HepG2 (cell line): ENCODE measurements at places on chromosomes 5 and 9. TPM values are rescaled to one million over a fixed set of nuclear protein-coding genes. Genes with fewer than 3 reads are reported as not detected.

The GMCL2 gene
- polyA plus RNA-seq: 0.03 TPM in 1 of 2 replicates, not detected in the other

DNA sequence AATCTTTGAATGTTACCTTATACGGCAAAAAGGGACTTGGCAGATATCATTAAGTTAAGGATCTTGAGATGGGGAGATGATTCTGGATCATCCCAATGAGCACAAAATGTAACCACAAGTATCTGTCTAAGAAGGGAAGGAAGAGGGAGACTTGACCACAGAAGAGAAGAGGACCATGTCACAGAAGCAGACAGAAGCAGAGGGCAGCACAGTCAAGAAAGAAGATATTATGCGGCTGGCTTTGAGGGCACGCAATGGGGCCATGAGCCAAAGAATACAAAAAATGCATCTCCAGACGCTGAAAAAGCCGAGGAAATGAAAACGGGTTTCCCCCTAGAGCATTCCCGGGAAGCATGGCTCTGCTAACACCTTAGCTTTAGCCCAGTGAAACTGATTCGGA, 225.3 kb downstream of the NR2F1-AS1 start:
- DNase-seq: no peak

GRCh38 chr9:89600831-89601230, 4.0 kb upstream of the GADD45G start:
- DNase-seq: no peak

- DNase-seq: no peak
These were observed 11.7 kb downstream of the SPDL1 start for GRCh38 chr5:169595172-169595820.

The FBLL1 gene
- 0.17 and 0.34 TPM in 2 replicates for polyA plus RNA-seq

- no peak for DNase-seq
These were observed 119.8 kb downstream of the PRDM6 start for GRCh38 chr5:123208668-123209501.

DNA sequence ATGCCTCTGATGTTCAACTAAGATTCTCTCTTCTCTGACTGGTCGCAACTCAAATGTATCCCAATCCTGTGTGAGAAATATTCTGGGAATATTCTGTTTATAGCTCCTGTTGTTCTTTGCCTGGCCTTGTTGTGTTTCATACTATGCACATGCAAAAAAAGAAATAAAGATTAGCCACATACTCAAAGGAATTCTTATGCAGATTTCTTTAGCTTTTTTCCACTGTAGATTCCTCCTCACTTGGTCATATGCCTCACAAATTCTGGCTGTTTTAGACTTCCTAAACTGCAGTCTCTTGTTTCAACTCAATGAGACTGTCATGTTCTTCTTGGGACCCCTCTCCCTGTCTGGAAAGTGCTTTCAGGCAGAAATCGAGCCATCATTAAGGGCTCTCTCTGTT, 217.5 kb upstream of the SH3GL2 start:
- no peak for DNase-seq

The GTF2H2C gene
- 24.7 and 29.7 TPM in 2 replicates for polyA plus RNA-seq

GRCh38 chr5:82319192-82319591, 41.0 kb upstream of the RPS23 start:
- no peak for DNase-seq

- DNase-seq: no peak
These were observed 180.4 kb downstream of the SEMA5A start for GRCh38 chr5:9365512-9365911.

DNA sequence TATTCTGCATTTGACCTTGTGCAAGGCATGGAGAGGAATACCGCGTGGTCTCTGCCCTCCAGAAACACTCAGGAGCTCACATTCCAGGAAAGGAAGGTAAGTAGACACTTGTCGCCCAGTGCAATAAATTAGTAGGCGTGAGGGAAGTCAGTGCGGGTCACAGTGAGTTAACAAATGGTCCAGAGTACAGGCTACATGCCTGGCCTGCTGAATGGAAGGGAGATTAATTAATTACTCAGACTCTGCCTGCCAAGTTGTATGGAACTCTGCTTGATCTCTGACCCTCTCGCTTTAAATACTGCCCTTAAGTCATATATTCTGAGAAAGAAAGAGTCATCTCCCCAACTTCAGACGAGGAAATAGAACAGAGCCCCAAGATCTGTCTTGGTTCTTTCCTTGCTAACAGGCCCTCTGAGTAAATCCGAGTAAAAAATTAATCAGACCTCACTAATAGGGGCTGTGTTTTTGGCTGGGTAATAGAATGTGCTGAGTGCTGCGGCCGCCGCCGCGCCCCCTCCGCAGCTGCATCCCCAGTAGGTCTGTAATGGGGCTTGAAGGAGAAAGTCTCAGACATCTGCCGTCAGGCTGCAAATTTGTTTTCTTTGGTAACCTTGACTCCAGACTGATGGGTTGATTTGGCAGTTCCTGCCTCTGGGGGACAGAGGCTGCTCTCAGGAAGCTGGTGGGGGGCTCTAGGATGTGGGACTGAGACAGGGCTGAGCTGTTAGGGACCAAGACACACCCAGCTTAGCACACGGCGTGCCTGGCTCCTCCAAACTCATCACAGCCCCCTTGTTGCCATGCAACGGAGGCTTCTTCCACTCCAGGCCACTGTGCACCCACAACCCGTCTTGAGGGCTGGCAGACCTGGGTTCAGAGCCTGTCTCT, 144.4 kb downstream of the NSG2 start:
- DNase-seq: no peak

DNA sequence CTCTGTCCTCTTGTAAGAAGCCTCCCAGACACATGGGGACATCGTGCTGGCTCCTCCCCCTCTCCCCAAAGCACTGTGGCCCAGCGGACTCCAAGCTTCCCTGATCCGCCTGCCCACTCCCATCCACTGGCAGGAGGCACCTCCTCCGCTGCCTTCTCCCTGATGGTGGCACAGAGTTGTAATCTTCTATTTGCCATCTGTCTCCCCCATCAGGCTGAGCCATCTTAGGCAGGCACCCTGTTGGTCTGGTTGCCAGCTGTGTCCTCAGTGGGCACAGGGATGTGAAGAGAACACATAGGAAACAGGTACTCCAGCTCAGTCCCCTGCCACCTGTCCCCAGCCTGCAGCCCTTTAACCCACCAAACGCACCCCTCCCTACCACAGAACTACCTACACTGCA, 5.4 kb upstream of the ZDHHC12 start:
- no peak for DNase-seq

The PHF24 gene
- polyA plus RNA-seq: 0.05 TPM in 1 of 2 replicates, not detected in the other

The PDE6A gene
- 0.01 TPM in 2 replicates for polyA plus RNA-seq

The FOXD4L4 gene
- polyA plus RNA-seq: 0.10 and 0.15 TPM in 2 replicates

GRCh38 chr5:5521029-5521428, 98.6 kb downstream of the ICE1 start:
- DNase-seq: no peak

The IRX2 gene
- not detected in 2 replicates for polyA plus RNA-seq

- peak; percentile 28 for DNase-seq
These were observed 10.0 kb upstream of the AGPAT2 start for GRCh38 chr9:136697146-136697820.

DNA sequence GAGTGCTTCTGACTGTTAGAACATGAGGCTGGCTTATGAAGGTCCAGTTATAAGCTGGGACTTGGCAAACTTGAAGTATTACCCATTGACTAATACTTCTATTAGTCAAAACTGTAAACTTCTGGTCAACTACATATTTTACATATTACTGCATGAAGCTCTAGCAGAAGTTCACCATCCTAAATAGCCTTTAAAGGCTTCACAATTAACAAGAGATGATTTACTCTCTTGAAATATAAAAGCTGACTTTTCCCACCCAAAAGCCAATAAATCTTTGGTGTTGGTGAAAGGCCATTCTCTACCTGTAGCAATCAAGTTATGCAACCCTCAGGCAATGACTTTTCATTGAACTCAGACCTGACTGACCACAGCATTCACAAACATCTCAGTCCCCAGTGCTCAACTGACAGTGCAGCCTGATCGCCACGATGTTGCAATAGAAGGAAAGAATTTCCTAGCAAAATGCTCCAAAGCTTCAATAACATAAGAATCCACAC, 345.6 kb downstream of the EBF1 start:
- DNase-seq: no peak

- DNase-seq: no peak
These were observed 11.3 kb upstream of the LHX2 start for GRCh38 chr9:124000161-124000783.

DNA sequence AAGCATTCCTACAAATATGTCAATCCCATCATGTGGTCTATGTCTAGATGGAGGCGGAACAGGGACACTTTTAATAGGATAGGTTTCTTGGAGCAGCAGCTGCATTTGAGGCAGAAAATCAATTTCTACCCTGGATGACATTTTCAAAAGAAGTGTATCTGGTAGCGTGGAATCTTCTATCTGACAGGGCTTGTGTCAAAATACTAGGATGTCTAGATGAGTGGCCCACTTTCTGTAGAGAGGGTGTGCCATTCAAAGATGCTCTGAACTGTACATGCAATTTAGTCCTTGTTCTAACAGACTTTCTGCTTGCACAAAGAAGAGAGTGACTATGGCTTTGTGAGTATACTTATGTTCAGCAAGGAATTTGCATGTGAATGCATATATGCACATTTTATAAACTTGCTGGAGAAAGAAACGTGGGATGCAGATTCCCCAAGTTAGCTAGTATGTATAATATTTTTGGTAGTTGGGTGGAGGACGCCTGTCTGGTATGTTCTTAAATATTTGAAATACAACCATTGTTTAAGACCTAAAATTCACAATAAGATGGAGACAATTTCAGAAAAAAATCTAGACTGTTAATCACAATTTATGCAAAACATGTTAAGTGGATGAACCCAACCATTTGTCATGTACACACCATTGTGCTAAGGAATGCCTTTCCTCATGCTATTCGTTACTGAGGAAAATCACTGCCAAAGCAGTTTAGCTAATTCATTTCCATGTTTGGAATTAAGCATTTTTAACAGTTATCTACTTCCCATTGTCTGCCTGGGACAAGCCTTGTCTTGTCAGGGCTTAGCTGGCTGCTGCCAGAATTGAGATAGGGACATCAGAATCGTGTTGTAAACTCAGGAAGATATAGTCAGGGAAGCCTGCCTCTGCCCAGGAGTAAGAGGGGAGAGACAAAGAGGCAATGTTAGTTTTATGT, 129.1 kb upstream of the MEF2C start:
- no peak for DNase-seq

GRCh38 chr5:40578501-40579451, 100.9 kb upstream of the PTGER4 start:
- no peak for DNase-seq

GRCh38 chr9:121156263-121156731, 45.4 kb downstream of the RAB14 start:
- no peak for DNase-seq

DNA sequence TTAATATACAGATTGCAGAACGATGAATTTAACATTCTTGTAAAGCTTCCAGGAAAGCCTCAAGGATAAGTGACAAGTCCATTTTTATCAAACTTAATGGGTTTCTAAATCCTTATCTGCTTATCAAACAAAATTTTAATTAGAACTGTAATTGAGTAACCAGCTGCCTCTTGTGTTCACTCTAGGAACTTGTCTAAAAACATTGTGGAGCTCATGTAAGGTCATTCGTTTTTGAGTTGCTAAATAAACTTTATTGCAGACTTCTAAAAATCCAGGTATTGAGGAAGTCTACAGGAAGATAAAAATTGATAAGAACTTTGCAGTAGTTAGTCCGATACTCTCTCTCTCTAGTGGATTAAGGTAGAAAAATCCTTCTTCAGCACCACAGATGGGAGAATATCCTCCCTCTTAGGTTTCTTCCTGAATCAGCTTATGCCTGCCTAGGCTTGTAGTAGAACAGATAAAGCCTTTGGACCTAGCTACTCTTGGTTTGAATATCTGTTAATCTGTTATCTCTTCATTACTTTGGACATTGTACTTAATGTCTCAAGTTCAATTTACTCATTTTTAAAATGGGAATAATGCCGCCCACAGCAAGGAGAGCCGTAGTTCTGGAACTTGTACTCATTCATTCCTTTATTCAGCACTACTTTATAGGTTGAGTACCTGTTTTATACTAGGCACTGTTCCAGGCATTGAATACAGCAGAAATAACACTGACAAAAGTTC, 60.0 kb upstream of the DHFR start:
- no peak for DNase-seq

GRCh38 chr5:127916885-127917573, 166.5 kb upstream of the SLC12A2 start:
- DNase-seq: no peak

DNA sequence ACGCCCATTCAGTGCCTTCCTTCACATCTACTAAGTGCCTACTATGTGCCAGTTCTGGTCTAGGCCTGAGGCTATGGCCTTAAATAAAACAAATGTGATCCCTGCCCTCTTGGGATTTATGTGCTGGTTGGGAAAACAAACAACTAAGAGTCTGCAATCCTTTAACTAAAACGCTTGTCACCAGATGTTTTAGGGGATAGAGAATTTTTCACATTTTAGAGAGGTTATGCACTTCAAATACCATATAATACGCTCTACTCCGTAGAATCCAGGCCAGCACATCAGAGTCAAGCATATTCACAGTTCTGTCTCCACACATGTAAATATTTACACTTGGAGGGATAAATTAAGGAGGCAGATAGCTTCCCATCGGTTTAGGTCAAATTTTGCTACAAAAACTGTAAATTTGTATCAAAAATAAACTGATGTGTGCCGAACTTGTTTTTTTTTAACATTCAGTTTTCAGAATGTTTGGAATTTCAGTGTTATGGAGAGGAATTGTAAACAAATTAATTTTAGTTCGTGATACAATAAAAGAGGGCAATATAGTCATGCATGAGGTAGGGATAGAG, 22.0 kb upstream of the ADRA1B start:
- DNase-seq: no peak

GRCh38 chr5:107469064-107469463, 201.7 kb downstream of the EFNA5 start:
- no peak for DNase-seq

- DNase-seq: no peak
These were observed 406.9 kb downstream of the KDM4C start for GRCh38 chr9:7164440-7165330.

- DNase-seq: peak; percentile 27
These were observed 9.5 kb upstream of the QSOX2 start for GRCh38 chr9:136255166-136255538.

The FOXI1 gene
- polyA plus RNA-seq: not detected in 2 replicates

The ZFAND5 gene
- polyA plus RNA-seq: 49.1 and 53.4 TPM in 2 replicates

The NMUR2 gene
- polyA plus RNA-seq: not detected in 2 replicates

DNA sequence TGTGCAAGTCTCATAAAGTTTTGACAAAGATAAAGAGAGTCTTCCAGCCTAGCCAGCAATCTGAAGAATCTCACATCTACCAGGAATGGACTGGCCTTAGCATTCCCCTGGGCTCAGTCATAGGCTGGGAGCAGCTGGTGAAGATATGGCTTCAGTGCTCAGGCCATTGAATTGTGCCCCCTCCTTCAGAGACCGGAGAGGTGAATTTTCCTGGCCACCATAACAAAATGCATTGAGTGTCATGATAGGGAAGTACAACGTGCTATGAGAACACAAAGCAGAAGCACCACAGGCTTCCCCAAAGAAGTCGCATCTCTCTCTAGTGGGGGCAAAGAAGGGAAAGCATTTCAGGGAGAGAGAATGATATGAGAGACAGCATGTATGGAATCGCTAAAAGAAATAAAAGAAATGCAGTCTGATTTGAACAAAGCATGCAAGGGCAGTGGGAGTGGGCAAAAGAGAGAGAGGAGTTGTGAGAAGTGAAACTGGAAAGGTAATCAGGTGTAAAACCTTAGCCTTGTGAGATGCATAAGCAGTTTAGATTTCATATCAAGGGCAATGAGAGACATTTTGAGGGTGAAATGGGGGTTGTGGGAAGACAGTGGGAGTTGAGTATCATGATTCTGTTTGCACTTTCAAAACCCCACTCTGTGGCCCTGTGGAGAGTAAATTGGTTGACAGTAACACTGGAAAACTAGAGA, 57.1 kb upstream of the NMUR2 start:
- no peak for DNase-seq
